ENCODE measurements at places on chromosomes 13 and 19.
A peak's percentile ranks its signal among the peaks of the same experiment; 100 is the strongest.

GRCh38 chr13:98014766-98015165 is 61.3 kb downstream of the IPO5 start:
- DNase-seq = no peak

DNA sequence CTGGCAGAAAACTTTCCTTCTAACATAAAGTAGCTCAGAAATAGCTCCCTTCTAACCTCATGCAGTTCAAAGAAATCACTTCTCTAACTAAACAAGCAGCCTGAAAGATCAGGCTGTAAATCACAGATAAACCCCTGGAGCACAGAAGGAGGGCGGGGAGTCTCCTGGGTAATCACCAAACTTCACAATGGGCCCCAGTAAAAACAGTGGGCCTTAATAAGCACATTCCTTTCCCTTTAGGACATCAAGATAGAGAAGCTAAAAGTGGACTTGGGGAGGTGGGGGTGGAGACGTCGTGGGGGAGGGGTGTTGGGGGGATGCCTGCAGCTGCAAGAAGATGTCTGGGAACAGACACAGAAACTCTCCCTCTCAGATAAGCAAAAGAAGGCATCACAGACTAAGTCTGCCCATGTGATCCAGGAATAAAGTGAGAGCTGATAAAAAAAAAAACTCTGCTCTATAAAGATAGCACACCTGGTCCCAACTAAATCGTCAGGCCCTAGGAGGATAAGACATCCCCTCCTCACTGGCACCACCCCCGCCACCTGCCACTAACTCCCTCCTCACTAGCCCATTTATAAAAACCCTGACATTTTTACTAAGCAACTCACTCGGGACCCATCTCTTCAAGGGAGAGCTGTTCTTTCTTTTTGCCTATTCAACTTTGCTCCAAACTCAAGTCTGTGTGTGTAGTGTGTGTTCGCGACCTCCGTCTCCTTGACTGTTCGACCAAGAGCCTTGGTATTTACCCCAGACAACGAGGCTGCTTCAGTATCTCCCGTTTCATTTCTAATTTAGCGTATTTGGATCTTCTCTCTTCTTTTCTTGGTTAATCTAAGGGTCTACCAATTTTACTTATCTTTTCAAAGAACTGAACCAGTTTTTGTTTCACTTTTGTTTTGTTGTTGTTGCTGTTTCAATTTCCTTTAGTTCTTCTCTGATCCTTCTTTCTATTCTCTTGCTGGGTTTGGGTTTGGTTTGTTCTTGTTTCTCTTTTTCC is 31.7 kb downstream of the DNAJC15 start:
- DNase-seq = no peak

GRCh38 chr13:53092931-53093330 is 64.3 kb downstream of the OLFM4 start:
- no peak for DNase-seq

DNA sequence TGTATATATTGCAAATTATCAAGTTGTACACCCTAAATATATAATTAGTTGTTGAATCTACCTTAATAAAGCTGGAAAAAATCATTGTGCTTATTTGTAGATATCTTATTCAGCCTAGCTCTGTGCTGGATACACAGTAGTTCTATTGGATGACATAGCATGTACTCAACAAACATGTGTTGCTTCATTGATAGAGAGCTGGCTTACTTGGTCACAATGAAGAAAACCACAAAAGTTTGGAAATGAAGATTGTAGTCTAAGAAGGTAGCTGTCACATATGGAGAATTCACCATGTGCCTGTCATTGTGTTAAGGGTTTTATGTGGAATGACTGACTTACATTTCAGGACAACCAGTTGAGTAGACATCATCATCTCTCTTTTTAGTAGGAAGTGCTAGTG is 278.9 kb downstream of the LMO7 start:
- no peak for DNase-seq

GRCh38 chr19:35641515-35642151 is at the start of gene ETV2:
ETV2 (plus strand) TSS chr19:35641745; CDS start chr19:35642461, 716 bp downstream.
- DNase-seq = no peak

DNA sequence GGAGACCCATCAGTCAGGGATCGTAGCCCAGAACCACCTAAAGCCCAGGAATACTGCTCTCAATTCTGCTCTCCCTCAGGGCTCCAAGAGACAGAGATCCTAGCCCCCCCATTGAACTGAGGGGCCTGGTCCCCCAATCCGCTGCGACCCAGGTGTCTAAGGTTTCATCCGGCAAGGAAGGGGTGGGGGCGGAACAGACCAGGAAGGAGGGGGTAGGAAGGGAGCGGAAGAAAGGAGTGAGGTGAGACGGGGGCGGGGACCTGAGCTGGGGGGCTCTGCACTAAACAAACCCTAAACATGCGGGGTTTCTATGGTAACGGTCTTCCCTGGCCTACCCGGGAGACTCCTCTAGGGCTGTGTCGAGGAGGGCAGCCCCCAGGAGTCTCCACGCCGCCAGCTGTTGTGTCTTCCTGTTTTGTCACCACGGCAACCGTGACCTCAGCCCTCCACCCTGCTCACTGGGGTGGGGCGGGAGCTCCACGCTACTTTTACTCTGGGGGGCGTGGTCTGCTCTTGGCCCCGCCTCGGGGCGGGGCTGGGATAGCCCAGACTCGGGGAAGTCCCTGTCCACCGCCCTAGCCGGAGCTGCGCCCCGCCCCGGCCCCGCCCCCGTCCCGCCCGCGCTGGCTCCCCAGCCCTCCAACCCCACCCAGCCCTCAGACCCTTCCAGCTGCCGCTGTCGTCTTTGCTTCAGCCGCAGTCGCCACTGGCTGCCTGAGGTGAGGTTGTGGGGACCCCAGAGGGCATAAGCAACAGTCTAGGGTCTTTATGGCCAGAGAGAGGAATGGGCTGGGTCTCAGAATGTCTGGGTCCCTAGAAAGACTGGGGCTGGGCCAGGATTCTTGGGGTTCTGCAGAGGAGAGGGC is at the start of gene MYADM:
Gene MYADM (plus strand): TSS at position 659 of the 866 bp plus-strand sequence. CDS start 5,647 bp downstream, outside the sequence.
- DNase-seq = peak; percentile 100

DNA sequence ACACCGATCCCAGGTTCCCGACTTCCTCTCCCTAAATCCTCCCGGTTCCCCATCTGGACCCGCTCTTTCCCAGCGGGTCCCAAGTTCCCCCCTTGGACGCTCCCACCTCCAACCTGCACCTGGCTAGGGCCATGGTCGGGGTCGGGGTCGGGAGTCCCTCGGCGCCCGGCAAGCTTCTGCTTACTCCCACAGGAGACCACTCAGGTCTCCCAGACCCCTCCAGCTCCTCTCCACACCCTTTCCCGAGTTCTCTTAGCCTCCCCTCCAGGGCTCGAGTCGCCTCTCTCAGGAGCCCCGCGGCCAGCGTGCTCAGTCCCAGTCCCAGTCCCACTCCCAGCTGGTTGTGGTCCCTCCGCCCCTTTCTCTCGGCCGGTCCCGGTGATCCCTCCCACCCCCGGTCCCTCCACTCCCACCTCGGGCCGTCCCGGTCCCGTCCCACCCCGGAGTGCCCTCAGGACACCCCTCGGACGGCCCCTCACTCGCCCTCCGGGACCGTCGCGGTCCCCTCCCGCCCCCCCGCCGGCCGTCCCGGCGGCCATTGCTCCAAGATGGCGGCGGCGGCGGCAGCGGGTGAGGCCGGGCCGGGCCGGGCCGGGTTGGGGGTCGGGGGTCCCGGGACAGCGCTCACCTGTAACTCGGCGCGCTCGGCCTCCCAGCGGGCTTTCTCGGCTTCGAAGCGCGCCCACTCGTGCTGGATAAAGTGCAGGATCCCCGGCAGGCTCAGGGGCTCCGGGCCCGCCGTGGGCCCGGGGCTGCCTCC is at the start of gene FKRP:
Gene FKRP (plus strand): TSS at position 537 of the 760 bp plus-strand sequence. CDS start 9,394 bp downstream, outside the sequence.
- DNase-seq = no peak

- no peak for DNase-seq
Measured at GRCh38 chr13:74973935-74974879, 507.8 kb downstream of the TBC1D4 start.

- no peak for DNase-seq
Measured at GRCh38 chr13:36006894-36007675, 124.1 kb downstream of the DCLK1 start.

- peak; percentile 69 for DNase-seq
Measured at GRCh38 chr19:3132971-3133792, 2.7 kb upstream of the GNA15 start.

- no peak for DNase-seq
Measured at GRCh38 chr19:5103061-5103701, 134.3 kb downstream of the KDM4B start.

- DNase-seq = no peak
Measured at GRCh38 chr19:342801-343421, 1.7 kb downstream of the MIER2 start.

DNA sequence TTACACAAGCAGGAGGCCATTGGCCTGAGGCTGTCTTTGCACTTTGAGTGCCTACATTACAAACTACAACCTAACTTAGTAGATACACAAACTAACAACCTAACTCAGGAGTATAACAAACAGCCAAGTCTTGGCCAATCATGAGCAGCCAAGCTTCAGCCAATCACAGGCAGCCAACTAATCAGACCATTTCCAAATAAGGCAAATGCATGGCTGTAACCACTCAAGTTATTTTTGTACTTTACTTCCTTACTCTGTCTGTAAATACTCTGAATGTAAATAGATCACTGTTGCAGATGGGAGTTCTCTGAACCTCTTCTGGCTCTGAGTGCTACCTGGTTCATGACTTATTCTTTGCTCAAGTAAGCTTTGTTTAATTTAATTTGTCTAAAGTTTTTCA is 748.1 kb upstream of the SGCG start:
- no peak for DNase-seq

- no peak for DNase-seq
Measured at GRCh38 chr19:44839276-44839675, 6.8 kb upstream of the NECTIN2 start.

GRCh38 chr19:51948975-51949374 is 21.7 kb downstream of the ZNF613 start:
- no peak for DNase-seq

DNA sequence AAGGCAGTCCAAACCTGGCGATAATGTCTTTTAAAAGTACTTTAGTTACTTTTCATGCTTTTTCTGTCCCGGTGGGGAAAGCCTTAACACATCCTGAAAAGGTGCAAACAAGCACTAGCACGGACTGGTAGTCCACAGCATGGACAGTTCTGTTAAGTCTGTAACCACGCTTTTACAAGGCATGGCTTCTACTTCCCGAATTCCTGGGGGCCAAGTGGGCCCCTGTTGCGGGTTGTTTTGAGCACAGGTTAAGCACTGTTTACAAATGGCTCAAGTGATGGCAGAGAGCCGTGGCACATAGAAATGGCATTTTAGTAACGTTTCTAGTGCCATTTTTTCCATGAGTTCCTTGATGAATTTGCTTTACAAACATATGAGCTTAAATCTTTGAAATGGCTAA is 37.6 kb downstream of the ZNF493 start:
- DNase-seq = no peak

- no peak for DNase-seq
Measured at GRCh38 chr19:46903458-46903857, 42.7 kb downstream of the ARHGAP35 start.

- no peak for DNase-seq
Measured at GRCh38 chr13:72164811-72165210, 297.8 kb upstream of the DACH1 start.

DNA sequence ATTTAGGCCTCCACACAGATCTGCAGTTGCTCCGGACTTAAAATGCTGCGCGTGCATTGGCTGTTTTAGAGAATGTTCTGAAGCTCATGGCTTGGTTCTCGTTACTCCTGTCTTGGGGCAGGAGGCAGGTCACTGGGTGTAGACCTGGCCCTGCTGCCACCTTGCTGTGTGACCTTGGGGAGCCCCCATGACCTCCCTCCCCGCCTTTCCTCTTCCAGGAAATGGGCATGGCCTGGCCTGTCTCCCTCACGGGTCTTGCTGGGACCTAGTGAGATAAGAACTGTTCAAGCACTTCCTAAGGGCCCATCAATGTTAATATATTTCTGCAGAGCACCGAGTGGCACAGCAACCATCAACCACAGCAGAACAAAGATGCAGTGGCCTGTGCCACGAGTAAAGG is 49.4 kb downstream of the KLF2 start:
- DNase-seq = no peak

DNA sequence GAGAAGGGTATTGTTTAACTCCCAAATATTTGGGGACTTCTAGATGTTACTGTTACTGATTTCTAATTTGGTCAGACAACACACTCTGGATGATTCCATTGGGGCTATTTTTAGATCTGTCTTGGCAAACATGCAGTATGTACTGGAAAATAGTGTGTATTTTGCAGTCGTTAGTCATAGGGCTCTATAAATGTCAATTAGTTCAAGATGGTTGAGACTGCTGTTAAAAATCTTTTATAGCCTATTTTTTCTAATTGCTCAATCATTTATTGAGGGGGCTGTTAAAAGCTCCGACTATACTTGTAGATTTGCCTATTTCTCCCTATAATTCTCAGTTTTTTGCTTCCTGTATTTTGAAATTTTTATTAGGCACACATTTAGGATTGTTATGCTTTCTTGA is 31.4 kb downstream of the PPP5C start:
- no peak for DNase-seq

DNA sequence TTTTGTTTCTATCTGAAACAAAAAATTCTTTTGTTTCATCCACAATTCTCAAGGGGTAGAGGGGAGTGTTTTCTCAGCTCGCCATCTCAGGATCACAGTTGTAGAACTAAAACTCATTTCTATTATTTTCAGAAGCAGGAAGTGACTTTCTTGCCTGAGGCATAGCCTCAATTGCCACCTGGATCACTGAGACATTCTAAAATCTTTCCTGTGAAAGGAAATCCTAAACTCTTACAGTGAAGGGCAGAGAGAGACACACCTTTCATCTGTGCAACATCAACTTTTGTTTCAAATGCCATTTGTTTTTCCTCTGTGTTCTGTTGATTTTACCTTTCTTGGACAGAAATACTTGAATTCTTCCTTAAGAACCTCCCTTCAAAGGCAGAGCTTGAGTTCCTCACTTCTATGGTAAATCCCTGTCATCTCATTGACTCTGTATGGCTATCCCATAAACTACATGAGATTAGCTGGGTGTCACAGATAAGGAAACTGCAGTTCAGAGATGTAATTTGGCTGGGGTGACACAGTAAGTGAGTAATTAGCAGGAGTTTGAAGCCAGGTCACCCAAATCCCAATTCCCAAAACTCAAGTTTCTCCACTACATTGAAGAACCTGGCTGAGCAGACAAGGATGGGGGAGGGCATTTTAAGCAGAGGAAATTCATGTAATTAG is 224.4 kb upstream of the HTR2A start:
- no peak for DNase-seq

DNA sequence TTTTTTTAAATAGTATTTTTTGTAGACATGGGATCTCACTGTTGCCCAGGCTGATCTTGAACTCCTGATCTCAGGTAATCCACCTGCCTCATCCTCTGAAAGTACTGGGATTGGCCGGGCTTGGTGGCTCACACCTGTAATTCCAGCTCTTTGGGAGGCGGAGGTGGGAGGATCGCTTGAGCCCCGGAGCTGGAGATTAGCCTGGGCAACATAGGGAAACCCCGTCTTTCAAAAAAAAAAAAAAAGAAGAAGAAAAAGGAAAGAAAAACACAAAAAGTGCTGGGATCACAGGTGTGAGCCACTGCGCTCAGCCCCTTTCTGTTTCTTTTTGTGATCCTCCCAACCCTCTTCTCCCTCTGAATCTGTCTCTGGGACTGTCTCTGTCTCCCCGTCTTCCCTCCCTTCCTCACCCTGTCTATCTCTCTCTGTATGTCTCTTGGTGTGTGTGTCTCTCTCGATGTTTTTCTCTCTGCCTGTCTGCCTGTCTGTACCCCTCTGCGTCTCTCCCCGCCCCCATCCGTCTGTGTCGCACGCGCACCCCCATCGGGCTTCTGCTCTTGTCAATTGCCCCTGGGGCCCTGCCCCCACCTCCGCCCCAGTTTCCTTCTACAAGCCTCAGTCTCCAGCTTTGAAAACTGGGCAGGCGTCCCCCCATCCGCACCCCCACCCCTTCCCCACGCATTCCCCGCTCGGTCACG is 540 bp upstream of the ZFP36 start:
- DNase-seq = peak; percentile 85
